ENCODE measurements at places on chromosomes 7 and 10.

DNA sequence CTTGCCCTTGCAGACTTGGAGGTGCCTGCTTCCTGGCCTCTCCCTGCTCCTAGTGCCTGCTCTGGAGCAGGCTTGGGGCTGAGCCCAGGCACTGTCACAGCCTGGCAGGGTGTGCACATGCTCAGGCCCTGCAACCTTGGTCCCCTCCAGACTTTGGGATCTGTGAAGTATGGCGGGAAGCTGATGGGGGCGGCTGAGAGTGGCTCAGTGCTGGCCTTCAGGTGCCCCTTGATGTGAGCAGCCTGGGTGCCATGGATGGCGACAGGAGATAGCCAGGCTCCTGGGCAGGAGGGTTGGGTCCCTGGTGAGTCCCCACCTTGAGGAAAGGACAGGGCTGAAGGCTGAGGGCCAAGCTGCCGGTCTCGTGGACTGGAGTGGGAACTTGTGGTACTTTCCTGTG is 700.4 kb upstream of the KCND2 start:
- no peak for DNase-seq

DNA sequence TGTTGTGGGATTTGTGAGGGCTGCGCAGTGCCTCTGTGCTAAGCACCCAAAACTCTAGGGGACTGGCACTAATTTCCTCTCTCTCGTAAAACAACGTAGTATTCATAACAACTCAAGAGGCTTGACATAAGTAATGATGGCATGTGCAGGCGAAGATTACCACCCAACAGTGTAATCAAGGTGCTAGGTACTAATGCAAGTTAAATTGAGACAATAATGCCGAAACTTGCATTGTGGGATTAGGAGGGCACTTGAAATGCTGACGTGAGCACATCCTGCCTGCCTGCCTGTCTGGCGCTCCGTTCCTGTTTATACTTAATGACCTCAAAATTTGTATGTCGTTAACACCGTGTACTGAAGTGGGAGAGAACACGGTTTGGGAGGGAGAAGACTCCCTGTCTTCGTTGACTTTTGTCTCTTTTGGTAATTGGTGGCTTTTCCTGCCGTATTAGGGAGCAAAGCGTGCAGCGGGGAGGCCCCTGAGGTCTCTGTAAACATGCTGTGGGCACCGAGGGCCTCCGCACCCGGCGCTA is 139.0 kb downstream of the MGMT start:
- DNase-seq, result no peak

DNA sequence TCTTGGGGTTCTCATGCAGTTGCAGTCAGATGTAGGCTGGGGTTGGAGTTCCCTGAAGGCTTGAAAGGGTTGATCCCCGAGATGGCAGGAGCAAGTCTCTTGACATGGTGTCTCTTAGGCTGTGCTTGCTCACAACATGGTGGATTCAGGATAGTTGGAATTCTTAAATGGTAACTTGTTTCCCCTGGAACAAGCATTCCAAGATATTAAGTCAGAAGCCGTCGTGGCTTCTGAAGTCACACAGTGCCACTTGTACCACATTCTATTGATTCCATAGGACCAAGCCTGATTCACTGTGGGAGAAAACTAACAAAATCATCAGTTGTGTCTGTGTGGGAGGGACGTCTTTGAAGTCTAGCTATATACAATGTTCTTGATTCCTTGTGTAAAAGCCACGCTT is 3.5 kb upstream of the SLC35B4 start:
- DNase-seq, result no peak

DNA sequence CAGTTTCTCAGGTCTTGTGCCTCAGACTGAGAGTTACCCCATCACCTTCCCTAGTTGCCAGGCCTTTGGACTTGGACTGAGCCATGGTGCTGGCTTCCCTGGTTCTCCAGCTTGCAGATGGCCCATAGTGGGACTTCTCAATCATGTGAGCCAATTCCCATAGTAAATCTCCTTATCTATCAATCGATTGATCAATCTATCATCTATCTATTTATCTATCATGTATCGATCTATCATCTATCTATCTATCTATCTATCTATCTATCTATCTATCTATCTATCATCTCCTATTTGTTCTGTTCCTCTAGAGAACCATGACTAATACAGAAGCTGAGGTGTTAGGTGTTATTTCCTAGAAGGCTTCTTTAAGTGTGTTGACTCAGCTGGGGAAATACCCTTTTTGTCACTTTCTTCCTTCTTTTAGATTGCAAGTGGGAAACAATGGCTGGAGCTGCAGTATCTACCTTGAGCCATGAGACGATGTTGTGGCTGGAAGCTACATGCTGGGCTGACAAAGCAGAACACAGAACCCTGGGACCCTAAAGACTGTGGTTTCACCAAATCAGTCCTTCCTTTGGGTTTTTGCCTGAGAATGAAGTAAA is 234.7 kb upstream of the GLI3 start:
- DNase-seq, result no peak

GRCh38 chr7:7524121-7524520 is 11.6 kb downstream of the COL28A1 start:
- DNase-seq, result no peak
